ENCODE measurements at places on chromosomes 16 and 17. TPM values are rescaled to one million over a fixed set of nuclear protein-coding genes. Genes with fewer than 3 reads are reported as not detected.

Gene CSH1
- total RNA-seq: not detected

Gene ITGAE
- 33.7 TPM for total RNA-seq

Gene HS3ST6
- not detected for total RNA-seq

Gene TNK1
- 4.0 TPM for total RNA-seq

Gene RND2
- 46.0 TPM for total RNA-seq

Gene KCNJ12
- total RNA-seq: 1.8 TPM

Gene TPSG1
- total RNA-seq: not detected

Gene APOBR
- total RNA-seq: not detected

Gene TMEM88
- total RNA-seq: 13.8 TPM

Gene ELAC2
- total RNA-seq: 70.5 TPM

Gene CDRT4
- total RNA-seq: 18.2 TPM

GRCh38 chr16:78102122-78102660 is 2.7 kb downstream of the WWOX start:
- DNase-seq: no peak

DNA sequence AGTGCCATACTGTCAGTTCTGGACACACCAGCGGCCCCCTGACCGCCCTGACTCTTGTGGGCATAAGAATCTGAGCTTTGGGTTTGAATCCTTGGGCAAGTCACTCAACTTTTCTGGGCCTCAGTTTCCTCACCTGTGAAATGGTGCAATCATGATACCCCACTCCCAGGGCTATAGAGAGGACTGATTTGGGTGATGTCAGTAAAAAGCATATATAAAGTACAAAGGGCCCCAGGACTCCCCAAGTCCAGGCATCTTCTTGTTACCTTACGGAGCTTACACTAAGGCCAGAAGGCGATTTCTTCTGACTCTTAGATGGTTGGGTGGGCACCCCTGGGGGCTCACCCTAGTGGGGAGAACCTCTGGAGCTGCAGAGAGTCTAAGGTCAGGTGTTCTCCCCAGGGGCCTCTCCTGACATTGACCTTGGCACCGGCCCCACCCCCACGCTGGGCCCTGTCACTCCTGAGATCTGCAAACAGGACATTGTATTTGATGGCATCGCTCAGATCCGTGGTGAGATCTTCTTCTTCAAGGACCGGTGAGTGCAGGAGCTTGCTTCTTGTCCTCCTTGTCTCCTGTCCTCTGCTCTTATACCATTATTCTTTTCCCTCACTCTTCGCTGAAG is 13.9 kb downstream of the MMP2 start:
- no peak for DNase-seq

- no peak for DNase-seq
These were observed 250.1 kb upstream of the RPL38 start for GRCh38 chr17:73953206-73954033.

GRCh38 chr16:10961231-10961630 is 16.9 kb downstream of the CLEC16A start:
- DNase-seq: no peak

GRCh38 chr17:74009056-74009625 is 194.3 kb upstream of the RPL38 start:
- no peak for DNase-seq

DNA sequence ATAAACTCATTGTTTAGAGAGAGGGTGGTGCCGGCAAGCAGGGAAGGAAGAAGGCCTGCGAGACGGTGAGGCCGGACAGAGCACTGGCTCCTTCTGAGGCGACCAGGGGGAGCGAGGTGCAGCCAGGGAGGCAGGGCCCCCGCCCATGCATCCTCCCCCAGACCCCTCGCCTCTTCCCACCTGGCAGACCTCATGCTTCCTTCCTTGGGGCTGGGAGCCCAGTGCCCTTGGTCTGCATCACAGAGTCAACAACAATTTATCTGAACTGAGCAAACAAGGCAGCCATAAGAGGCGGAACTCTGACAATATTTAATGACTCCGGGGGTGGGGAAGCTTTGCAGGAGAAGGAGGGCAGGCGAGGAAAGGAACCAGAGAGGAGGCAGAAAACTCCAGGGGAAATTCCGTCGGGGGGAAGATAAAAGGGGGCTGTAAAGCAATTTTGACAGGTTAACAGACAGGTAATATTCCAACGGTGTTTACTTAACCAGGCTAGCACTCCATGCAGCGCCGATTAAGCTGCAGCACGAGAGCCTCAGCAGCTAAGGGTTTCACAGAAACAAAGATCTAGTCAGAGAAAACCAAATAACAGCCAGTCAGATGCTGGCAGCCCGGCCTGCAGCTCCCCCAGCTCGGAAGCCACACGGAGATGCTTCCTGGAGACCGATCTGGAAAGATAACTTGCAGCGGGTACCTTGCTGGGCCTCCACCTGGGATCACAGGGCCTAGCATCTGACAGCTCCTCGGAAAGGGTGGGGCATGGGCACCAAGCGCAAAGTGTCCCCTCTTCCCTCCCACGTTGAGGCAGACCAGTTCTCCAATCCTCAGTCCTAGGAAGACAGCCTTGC is 398.2 kb downstream of the SOX9 start:
- DNase-seq: no peak

GRCh38 chr17:67629971-67630320 is 87.8 kb upstream of the NOL11 start:
- DNase-seq: peak; percentile 37

DNA sequence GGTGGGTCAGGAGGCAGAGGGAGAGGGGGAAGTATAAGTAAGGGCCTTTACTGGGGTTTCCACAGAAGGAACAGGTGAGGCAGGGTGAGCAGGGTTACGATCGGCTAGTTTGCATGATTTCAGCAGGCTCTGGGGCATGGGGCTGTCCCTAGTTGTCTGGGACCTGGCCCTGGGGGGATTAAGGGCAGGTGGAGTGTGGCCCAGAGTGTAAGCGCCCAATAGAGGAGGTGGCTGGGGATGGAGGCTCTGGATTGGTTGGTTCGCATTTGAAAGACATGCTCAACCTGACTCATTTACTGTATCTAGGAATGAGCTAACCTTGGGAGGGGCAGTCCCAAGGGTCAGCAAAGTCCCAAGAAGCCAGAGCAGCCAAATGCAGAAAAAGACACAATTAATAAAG is 230.3 kb downstream of the MAP2K4 start:
- no peak for DNase-seq

- peak; percentile 93 for DNase-seq
These were observed at the start of gene GNAO1 for GRCh38 chr16:56191156-56191815. TSS of gene GNAO1 (plus strand) at chr16:56191489. CDS start at chr16:56192236, 747 bp downstream.

DNA sequence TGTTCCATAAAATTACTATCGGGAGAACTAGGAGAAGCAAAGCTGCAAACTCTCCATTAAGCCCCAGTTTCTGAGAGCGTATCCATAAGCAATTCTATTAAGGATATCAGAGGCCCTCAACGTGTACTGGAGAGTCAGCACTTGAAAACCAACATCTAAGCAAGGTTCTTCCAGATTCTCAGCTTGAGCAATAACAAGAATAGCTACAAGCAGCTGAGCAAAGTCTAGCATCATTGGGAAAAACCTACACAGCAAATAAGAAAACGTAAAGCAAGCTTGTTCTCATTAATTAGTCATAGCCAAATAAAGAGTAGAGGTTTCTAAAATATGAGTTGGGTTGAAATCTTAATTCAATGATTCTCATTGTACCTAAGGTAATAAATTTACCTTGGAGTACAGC is 26.9 kb upstream of the COX10 start:
- no peak for DNase-seq

DNA sequence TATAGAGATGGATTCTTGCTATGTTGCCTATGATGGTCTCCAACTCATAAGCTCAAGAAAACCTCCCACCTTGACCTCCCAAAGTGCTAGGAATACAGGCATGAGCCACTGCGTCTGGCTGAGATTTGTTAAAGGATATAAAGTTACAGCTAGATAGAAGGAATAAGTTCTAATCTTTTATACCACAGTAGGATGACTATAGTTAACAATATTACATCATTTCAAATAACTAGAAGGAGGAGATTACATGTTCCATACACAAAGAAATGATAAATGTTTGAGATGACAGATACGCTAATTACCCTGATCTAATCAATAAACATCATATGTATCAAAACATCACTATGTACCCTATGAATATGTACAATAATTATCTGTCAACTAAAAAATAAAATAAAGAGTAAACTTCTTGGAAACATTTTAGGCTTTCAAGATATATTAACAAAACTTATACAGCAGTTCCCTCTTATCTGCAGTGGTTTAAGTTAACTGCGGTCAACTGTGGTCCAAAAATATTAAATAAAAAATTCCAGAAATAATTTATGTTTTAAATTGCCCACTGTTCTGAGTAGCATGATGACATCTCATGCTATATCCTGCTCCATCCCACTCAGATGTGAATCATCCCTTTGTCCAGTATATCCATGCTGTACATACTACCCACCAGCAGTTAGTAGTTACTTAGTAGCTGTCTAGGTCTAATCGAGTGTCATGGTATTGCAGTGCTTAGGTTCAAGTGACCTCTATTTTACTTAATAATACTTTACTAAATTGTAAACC is 129.2 kb upstream of the NACA2 start:
- no peak for DNase-seq

- DNase-seq: no peak
These were observed 42.8 kb downstream of the PKD1 start for GRCh38 chr16:2092866-2093265.

DNA sequence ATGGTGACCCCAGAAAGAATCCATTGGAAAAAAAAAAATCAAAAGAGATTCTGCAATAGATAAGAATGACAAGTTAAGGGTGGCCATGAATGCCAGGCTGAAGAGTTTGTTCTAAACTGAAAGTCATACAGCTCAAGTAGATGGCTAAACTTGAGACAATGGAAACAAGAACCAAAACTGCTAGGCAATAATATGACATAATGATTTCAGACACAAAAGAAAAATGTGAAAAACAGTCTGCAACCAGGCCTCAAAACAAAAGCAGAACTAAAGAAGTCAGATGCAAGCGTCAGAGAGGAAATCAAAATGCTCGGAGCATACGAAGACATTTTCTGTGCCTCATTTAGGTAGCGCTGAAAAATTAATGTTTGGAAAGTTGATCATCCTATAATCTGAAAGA is 54.4 kb upstream of the YPEL2 start:
- no peak for DNase-seq

- no peak for DNase-seq
These were observed 2.0 kb upstream of the VAMP2 start for GRCh38 chr17:8164815-8165131.

- no peak for DNase-seq
These were observed 7.8 kb upstream of the EVI2A start for GRCh38 chr17:31329221-31329620.

- no peak for DNase-seq
These were observed 78.4 kb downstream of the ANKFN1 start for GRCh38 chr17:56231693-56232092.

DNA sequence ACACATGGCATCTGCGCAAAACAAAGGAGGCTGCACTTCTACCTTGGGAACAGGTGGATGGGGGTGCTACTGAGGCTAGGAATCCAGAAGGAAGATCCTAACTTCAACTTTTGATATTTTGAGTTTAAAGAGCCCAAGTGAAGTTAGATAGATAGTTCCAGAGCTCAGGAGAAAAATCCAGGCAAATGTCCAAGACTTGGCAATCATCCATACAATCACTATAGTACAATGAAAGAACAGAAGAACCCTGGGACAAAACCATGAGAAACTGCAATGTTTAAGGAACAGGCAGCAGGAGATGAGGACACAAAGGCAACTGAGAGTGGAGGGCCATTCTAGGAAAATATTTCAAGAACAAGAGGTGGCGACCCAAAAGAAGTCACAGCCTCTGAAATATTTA is 12.4 kb downstream of the CDYL2 start:
- no peak for DNase-seq

GRCh38 chr17:73600103-73600871 is 44.0 kb downstream of the SDK2 start:
- no peak for DNase-seq

DNA sequence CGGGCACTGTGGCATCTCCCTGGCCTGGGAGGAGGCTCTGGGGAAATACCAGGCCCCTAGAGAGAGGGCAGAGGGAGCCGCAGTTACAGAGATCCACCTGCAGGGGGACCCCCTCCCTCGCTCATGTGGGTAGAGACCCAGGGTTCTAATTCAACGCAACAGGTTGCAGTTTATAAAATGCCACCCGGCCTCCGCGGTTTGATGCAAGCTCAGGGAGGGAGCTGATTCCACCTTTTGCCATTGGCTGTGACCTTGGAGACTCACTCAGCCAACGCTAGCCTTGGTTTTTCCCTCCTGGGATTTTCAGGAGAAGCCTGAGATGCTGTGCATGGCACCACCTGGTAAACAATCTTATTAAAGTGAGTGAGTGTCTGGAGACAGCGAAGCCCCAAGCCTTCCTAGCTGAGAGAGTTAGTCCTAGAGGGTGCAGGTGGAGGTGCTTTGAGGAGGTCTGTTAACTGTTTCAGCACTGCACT is 12.1 kb downstream of the TTLL6 start:
- peak; percentile 80 for DNase-seq

GRCh38 chr16:25716186-25716585 is 24.4 kb downstream of the HS3ST4 start:
- DNase-seq: peak; percentile 17

DNA sequence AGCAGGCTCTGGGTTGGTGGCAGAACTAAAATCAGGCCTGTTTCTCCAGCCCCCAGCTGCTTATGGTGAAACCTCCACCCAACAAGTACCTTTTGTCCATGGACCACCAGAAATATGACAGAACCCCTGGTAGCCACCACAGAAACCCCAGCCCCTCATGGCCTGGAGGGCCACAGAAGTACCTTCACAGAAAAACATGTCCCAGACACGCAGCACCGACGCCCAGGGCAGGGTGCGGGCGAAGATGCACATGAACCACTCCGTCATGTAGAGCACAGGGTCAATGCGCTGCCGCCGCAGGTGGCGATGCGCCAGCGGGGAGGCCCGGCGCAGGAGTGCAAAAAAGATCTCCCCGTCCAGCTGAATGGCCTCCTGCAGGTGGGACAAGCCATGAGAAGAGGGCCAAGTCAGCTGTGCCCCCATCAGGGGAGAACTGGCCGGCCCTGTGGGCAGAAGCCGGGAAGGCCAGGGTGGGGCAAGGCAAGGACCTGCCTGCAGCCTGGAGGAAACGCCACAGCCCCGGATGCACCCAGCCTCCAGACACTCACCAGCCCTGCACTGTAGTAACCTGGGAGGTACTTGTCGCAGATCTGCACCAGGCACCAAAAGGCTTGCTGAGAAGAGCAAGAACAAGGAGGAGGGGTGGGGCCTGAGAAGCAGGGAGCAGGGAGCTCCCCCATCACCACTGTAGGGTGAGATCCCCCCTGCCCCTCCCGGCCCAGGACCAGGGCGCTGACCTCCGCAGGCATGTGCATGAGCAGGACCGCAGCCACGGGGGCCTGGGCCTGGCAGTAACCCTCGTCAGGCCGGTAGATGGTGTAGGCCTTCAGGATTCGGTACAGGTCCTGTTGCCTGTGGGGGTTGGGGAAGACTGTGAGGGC is 4.1 kb upstream of the CD2BP2 start:
- DNase-seq: no peak

All from neural progenitor cell (in vitro differentiated cells).